CD14-positive monocyte (primary cell): ENCODE measurements at places on chromosomes 13 and 19.
A peak's percentile ranks its signal among the peaks of the same experiment; 100 is the strongest.

GRCh38 chr13:97318532-97318931 is 96.4 kb downstream of the MBNL2 start:
- no peak for DNase-seq

DNA sequence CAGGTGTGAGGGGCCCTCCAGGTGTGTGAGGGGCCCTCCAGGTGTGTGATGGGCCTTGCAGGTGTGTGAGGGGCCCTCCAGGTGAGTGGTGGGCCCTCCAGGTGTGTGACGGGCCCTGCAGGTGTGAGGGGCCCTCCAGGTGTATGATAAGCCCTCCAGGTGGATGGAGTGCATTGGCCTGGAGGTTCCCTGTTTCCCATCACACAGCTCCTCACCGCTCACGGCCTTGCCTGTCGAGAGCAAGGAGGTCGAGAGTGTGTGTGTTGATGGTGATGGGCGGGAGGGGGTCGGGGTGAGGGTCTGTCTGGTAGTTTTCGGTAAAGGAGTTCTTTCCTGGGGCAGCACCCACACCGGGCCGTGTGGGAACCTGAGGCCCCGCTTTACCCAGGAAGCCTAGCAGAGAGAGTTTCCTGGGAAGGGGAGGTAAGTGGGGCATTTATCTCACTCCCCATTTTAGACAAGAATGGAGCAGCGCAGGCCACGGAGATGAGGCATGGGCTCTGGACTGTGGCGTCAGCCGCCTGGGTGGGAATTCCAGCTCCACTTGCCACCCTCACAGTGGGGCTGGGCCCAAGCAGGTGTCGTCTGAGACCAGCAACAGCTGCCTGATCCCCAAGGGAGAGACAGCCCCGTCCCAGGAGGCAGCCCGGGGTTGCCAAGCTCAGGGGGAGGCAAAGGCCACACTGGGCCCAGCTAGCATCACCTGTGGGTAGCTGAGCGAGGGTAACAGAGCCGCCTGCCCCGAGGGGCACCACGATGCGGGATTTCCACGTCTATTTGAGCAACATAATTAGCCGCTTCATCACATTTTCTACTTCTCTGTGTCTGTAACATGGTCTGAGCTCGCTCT is 10.9 kb upstream of the GAS6 start:
- DNase-seq = no peak

GRCh38 chr13:57314897-57315520 is 148.0 kb downstream of the PRR20E start:
- DNase-seq = no peak

GRCh38 chr19:56170261-56170660 is 5.5 kb upstream of the GALP start:
- no peak for DNase-seq

DNA sequence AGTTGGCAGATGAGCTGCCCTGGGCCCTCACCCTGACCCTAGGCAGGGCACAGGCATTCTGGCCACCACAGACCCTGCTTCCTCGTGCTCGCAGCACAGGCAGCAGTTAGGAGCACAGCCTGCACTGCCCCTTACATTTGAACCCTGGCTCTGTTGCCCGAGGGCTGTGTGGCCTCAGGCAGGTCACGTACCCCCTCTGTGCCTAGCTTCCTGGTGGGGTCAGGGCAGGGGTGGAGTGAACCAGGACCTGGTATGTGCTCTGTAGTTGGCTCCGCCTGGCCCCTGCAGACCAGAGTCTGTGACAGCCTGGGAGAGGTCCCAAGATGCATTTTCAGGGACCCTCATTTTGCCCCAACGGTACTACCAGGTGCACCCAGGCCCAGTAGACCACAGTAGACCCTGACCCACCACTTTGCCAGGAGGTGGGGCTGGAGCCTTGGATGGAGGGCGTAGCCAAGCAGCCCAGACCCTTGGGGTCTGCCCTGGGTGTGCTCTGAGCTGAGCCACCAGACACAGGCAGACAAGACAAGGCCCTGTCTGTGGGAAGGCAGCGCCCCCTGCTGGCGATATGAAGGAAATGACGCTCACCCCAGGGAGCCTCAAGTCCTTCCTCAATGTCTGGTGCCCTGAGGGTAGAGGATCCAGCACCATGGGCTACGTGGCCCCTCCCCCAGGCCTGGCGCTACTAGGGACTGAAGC is 9.1 kb downstream of the LYL1 start:
- peak; percentile 89 for DNase-seq

- no peak for DNase-seq
Observed at GRCh38 chr19:51480590-51480989, 2.3 kb downstream of the CEACAM18 start.

DNA sequence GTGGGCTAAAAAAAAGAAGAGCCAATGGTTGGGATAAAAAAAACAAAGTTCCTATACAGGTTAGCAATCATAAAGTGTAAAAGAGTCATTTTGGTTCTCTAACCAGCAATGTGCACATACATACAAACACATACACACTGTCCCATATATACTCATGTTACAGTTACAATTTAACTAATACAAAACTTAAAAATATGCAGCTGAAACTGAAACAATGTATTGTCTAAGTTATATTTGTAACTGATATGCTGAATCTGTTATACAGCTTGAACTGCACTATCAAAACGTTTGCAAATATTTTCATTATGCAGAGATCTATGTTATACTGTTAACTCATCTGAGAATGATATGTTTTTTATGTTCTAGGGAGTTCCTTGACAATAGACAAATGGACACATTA is 173.7 kb downstream of the KLF12 start:
- no peak for DNase-seq

GRCh38 chr13:61156753-61157152 is 258.9 kb downstream of the PCDH20 start:
- no peak for DNase-seq

DNA sequence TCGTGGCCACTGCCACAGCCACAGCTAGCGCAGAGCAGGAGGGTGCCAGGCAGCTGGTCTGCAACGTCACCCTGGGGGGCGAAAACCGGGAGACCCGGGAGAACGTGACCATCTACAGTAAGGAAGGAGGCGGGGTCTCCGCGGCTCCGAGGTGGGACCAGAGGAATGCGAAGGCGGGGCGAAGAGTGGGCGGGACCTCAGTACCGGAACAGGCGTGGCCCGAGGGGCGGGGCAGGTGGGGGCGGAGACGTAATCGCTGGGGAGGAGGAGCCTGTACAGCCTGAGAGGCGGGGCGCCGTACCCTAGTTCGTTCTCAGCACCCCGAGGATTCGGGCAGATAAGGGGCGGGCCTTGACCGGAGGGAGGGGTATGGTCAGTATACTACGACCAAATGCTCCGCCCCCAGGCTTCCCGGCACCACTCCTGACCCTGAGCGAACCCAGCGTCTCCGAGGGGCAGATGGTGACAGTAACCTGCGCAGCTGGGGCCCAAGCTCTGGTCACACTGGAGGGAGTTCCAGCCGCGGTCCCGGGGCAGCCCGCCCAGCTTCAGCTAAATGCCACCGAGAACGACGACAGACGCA is 2.5 kb downstream of the ICAM5 start:
- DNase-seq = peak; percentile 77

DNA sequence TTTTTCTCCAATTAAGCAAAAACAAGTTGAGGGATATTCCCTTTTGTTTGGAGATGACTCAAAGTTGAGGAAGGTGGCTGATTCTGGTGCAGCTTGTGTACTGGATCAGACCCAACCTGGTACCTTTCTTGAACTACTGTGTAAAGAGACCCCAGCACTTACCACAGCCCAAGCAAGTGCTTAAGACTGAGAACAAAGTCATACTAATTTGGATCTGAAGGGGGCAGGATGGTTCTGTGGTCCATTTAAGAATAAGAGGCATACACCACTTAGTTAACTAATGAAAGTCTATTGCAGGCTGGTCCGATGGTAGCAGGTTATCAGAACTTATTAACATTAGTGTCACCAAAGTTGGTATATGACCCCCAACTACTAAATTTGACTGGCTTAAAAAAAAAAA is 6.3 kb downstream of the THSD1 start:
- DNase-seq = no peak

DNA sequence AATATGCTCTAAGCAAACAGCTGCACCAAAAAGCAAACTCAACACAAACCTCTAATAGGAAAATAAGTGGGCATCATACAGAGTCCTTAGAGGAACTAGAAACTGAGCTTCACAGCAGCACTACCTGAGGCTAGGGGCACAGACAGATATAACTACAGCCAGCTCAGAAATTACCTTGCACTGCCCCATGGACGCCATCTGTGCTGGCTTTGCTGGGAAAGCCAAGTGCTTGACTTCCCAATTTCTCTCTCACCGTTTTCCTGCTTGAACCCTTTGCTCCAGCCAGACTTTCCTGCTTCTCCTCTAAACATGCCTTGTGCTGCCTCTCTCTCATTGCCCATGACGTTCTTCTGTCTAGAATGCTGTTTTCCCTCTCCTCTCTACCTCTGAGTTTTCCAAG is 29.3 kb downstream of the MTUS2 start:
- no peak for DNase-seq

DNA sequence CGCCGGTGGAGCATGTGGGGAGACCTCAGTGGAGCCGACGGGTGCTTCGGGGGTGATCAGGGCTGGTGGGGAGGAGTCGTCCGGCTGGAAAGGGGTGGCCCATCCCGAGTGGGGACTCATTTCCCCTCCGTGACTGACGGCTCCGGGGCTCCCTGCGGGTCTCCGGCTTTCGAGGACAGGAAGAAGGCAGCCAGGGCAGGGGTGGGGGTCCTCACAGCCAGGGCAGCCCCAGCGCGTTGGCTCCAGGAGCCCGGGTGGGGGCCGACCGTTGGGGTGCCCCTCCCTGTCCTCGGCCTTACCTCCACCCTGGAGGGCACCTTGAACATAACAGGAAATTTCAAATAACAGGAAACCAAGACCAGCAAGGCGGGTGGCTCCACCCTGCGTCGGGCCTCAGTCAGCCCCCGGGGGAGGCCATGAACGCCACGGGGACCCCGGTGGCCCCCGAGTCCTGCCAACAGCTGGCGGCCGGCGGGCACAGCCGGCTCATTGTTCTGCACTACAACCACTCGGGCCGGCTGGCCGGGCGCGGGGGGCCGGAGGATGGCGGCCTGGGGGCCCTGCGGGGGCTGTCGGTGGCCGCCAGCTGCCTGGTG is at the start of gene S1PR4:
Gene S1PR4 (plus strand): TSS at position 393 of the 596 bp plus-strand sequence. CDS start 24 bp downstream, at position 417.
- peak; percentile 45 for DNase-seq

GRCh38 chr13:39777021-39777420 is 121.6 kb downstream of the COG6 start:
- DNase-seq = no peak

DNA sequence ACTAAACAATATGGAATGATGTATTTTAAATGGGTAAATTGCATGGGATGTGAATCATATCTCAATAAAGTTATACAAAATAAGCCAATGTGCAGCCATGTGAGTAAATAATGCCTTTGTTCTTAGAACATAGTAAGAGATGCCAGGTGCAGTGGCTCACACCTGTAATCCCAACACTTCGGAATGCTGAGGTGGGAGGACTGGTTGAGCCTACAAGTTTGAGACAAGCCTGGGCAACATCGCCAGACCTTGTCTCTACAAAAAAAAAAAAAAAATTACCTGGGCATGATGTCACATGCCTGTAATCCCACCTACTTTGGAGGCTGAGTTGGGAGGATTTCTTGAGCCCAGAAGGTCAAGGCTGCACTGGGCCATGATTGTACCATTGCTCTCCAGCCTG is 230.7 kb downstream of the RFC3 start:
- no peak for DNase-seq

GRCh38 chr19:2308114-2308556 is at the start of gene LINGO3:
LINGO3 (minus strand) TSS chr19:2308154; CDS start chr19:2291776, 16,378 bp downstream.
- no peak for DNase-seq

DNA sequence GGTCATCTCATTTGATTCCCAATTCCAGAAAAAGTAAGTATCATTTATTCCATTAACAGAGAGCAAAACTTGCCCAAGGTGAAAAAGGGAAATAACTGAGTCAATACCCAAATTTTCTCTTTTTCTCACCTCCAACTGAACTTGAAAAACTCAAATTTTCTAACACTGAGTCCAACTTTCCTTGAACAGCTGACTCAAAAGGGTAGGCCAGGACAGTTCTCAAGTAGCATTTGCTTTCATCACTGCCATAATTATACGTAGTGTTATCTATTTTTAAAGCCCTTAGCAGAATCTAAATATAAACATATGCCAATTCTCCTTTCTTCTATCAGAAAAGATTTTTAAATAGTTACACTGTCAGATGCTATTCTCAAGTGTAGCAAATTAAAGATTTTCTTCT is 3.5 kb downstream of the N4BP2L2 start:
- no peak for DNase-seq

DNA sequence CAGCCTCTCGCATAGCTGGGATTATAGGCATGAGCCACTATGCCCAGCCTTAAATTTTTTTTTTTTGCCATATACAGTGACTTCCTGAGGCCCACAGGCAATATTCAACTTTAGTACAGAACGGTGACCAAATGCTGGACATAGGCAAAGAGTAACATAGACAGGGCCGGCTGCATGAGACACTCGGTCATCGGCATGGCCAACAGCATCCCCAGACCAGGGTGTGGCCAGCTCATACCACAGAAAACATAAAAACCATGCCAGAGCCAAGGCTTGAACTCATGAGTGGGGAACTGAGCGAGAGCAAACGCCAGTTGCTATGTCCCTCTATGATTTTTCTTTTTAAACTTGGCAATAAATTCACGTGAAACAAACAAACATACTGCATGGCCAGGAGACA is 17.0 kb downstream of the KANK2 start:
- DNase-seq = no peak

- peak; percentile 25 for DNase-seq
Observed at GRCh38 chr19:45496349-45496953, 396 bp downstream of the RTN2 start.

DNA sequence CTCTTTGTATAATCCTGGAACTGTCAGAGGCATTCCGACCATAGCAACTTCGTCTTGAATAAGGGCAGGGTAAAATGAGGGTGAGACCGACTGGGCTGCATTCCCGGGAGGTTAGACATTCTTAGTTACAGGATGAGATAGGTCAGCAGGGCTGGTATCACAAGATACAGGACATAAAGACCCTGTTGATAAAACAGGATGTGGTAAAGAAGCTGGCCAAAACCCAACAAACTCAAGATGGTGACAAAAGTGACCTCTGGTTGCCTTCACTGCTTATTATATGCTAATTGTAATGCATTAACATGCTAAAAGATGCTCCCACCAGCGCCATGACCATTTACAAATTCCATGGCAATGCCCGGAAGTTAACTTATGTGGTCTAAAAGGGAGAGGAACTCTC is 27.7 kb upstream of the MBNL2 start:
- no peak for DNase-seq

- DNase-seq = no peak
Observed at GRCh38 chr13:90445179-90445578, 902.3 kb upstream of the MIR17HG start.

DNA sequence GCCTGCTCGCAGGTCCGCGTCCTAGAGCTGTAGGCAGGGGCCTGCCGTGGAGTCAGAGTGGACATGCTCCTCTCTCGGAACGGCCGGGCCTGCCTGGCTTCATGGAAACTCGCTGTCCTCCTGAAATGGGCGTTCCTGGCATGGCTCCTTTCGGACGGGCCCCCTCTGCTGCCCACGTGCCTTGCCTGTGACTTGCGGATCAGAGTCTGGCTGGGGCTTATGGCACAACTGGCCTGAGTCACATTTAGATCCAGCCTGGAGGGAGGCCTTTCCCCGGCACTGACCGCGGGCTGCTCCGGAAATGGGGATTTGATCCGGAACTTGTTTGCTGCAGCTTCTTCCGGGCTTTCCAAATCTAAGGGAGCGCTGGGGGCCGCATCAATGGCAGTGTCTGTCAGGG is 28.1 kb downstream of the THSD1 start:
- DNase-seq = no peak

- no peak for DNase-seq
Observed at GRCh38 chr19:27741236-27741635, 1471.7 kb downstream of the UQCRFS1 start.

GRCh38 chr19:20067943-20068342 is 9.9 kb upstream of the ZNF90 start:
- DNase-seq = no peak

- DNase-seq = peak; percentile 69
Observed at GRCh38 chr19:17803264-17803896, 8.4 kb downstream of the B3GNT3 start.

- DNase-seq = no peak
Observed at GRCh38 chr13:40031031-40031430, 375.6 kb downstream of the COG6 start.
